ENCODE measurements at places on chromosomes 6 and 20.

DNA sequence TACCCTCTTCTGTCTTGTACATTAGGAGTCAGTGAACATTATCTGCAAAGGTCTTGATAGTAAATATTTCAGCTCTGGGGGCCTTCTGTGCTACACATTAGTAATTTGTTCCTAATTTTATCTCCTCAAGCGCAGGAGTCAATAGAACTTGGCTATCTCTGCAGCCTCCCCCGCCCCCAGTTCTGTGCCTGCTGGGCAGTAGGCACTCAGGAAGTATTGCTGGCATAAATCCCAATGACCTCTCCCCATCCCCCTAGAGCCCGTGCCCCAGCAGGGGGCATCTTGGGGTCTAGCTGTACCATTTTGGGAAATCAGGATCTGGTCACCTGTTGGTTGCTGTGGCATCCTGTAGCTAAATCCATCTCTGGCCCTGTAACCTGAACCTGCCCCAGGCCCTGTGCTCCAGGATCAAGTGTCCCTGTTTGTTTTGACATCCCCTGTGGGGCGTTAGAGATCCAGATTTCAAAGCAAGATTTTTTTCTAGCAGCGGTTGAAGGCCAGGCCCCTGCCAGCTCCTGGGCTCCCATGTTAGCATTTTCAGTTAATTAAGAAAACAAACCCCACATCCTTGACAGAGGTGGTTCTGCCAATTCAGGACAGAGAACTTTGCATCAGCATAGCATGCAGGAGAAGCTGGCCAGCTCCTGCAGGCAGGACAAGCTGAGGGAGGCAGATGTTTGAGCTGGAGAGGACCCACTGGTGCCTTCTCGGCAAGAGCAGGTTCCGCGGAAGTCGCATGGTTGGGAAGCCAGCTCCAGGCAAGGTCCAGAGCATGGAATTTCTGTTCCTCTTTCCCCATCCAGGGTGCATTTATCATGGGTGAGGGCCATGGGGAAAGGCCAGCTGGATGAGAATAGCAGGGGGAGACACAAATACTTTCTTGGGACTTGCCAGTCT is 32.1 kb downstream of the DAAM2 start:
- DNase-seq = no peak

GRCh38 chr6:156068881-156069280 is 613.2 kb upstream of the NOX3 start:
- no peak for DNase-seq

DNA sequence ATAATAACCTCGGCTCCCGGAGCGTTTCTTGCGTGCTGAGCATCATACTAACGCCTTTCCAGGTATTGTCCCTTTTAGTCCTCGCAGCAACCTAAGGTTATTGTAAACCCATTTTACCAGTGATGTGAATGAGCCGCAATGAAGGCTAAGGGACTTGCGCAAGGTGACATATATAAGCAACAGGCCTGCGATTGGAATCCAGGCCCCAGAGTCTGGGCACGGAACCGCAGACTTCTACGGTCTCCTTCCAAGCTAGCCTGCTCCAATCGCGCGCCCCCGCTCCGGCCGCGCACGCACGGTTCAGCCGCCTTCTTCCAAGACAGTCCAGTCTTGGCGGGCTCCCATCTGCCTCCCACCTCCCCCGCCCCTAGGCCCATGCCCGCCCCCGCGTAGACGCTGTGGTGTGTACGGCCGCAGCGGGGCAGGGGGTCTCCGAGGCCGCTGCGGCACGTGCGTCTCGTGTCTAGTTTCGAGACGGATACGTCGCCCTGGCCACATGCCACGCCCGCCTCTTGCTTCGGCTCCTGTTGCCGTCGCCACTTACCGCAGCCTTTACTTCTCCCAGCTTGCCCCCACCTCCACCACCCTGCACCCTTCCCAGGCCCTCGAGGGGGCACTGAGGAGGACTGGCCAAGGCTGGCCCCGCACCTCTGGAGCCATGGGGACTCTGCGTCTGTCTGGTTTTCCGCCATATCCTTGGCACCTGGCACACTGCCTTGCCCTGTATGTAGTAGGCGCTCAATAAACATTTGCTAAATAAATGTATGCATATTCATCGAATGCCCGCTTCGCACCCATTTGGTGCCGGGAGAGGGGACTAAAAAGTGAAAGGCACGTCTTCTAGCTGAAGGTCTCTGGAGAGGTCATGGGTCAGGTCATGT is 855 bp upstream of the GFOD1 start:
- DNase-seq = peak; percentile 13

GRCh38 chr6:34696189-34696738 is 303 bp downstream of the ILRUN start:
- no peak for DNase-seq

DNA sequence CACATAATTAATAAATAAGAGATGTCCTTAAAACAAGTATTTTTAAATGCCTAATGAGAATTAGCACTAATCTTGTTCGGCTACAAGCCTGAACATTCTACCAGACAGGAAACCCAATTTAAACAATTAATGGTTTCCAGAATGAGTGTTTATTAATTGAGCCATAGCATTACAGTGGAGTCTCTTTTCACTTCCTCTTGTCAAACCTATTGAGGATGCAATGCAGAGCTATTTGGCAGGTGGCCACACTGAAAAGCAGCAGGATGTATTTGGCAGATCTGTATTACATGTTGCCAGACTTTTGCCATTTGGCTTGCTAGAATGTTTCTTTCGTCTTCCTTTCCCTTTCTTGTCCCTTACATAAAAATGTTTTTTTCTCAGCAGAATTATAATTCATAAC is 475.2 kb upstream of the MARCKS start:
- DNase-seq = no peak

GRCh38 chr20:57769756-57770155 is 59.9 kb upstream of the PMEPA1 start:
- DNase-seq = no peak

- DNase-seq = no peak
Measured at GRCh38 chr20:15700147-15700765, 873.0 kb downstream of the KIF16B start.

GRCh38 chr6:137259349-137259748 is 40.2 kb upstream of the IFNGR1 start:
- DNase-seq = no peak

DNA sequence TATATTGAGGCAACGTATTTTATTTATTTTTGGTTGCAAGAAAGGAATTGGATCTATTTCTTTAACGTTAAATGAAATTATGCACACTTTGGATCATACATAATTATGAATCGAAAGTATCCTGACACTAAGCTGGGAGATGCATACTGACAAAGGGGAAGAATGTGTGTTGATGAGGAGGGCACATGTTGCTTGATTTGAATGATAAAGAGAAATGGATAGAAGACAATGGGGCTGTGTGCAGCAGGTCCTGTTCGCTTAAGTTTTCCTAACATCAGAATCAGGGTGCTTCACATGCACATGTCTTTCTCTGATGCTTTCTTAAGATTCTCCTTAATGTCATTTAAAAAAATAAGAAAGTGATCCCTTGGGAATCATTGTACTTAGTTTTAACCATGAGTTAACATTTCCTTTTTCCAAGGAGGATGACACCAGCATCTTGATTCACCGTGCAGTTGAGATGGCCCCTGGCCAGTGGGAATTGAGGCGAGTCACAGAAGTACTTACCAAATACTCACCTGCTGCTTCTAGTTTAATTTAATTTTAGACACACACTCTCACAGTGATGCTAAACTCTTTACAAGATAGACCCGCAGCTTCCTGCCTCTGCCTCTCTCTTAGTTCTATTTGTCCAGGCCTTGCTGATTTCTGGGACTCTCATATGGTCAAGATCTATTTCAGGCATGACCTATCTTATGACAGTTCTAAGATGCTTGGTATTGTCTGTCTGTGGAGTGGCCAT is 116.5 kb downstream of the CLIC5 start:
- no peak for DNase-seq

DNA sequence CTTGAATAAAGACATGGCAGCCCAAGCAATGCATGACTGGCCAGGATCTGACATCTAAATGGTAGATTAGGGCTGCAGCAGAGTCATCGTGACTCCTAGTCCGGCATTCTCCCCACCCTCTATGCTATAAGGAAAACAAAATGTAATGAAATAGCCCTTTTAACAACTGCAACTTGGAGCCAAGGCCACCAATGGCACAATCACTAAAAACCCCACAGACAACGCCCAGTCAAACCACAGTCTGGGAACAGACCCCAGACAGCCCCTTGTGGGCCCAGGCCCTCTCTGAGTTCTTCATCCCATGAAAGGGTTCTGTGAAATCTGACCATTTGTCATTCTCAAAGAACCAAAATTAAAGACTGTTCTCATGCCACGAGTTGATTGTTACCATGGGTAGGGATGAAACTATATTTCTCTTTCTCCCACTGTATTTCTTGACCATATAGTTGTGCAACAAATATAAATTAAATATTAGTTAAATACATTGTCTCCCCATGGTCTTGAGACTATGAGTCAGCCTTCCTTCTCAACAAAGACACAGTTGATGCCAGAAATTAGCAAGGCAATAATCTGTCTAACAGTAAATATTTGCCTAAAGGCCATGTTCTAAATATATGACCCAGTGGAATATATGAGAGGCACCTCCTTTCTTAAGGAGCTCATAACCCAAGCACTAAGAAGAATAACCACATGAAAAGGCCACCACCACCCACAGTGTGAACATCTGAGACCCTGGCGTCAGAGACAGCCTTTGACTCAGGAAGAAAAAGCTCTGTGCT is 85.6 kb upstream of the SSTR4 start:
- DNase-seq = no peak

GRCh38 chr20:38957235-38957876 is 4.8 kb upstream of the DHX35 start:
- DNase-seq = no peak

GRCh38 chr6:37761554-37762271 is 57.8 kb upstream of the ZFAND3 start:
- no peak for DNase-seq

DNA sequence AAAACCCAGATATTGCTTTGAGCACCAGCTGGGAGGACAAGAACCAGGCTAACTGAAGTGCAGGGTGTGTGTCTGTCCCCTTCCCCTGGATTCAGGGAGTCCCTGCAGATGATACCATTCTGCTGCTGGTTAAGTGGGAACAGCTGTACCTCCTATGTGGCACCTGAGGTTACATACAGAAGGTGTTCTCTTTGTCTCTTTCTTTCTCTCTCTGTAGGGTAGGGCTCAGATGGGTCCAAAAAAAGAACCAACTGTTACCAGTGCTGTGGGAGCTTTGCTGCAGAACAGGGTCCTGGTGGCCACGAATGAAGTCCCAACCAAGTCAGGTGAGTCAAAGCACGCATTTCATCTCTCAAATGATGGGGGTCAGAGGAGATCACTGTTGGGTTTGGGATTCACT is 38.6 kb downstream of the ZC2HC1B start:
- no peak for DNase-seq

GRCh38 chr6:147384029-147384428 is 124.5 kb upstream of the SAMD5 start:
- DNase-seq = no peak

- no peak for DNase-seq
Measured at GRCh38 chr6:108621117-108621516, 60.4 kb downstream of the FOXO3 start.

- DNase-seq = no peak
Measured at GRCh38 chr6:107712665-107713551, 111.2 kb downstream of the SCML4 start.

DNA sequence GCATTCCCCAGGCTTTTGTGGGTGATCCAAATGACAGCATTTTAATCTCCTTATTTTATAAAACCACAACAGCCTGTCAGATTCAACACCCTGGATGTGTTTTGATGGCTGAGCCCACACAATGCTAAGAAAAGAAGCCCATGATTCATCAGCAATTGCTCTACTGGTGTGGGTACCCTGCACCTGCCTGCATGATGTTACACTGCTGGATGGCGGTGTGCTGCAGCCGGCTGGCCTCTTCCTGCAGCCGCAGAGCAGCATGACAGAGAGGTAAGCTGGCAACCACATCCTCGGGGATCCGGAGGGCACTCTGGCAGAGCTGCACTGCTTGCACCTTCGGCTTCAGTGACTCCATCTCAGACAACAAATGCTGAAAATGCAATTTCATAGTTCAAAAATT is 327.5 kb downstream of the SYNE1 start:
- peak; percentile 42 for DNase-seq

- no peak for DNase-seq
Measured at GRCh38 chr20:25223179-25223661, 24.7 kb upstream of the PYGB start.

- no peak for DNase-seq
Measured at GRCh38 chr20:34527016-34527415, 10.8 kb downstream of the DYNLRB1 start.

- DNase-seq = no peak
Measured at GRCh38 chr6:157244175-157244574, 79.1 kb downstream of the TMEM242 start.

DNA sequence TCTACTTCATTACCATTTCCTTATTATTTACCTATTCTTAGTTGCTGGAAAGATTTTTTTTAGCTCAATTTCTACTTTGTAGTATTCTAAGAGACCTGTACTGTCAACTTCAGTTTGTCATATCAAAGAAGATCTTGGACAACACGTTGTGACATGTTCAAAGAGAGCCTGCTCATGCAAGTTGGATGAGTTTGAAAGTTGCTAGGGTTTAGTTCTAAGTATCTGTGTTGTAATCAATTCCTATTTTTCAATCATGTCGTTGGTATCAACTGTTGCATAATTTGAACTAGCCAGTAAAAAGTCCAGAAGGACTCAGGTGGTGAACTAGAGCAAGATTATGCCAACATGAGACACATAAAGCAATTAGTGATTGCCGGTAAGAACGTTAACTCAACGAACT is 30.2 kb downstream of the PKIB start:
- DNase-seq = no peak

DNA sequence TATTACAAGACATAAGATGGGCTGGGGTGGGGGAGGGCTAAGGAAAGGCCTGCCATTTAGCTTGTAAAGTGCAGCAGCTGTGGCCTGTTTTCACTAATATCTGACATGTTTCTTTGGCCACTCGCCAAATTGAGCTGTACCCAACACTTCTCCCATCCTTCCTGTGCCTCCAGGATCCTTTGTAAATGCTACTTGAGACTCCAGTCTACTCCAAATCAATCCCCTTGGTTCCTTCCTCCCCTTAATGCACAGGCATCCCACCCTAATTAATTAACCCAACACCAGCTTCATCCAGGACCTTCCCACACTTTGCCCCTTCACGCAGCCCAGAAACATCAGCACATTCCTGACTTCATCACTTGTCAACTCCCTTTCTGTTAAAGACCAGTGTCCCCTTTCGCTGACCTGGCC is 55.0 kb upstream of the TCF21 start:
- no peak for DNase-seq

DNA sequence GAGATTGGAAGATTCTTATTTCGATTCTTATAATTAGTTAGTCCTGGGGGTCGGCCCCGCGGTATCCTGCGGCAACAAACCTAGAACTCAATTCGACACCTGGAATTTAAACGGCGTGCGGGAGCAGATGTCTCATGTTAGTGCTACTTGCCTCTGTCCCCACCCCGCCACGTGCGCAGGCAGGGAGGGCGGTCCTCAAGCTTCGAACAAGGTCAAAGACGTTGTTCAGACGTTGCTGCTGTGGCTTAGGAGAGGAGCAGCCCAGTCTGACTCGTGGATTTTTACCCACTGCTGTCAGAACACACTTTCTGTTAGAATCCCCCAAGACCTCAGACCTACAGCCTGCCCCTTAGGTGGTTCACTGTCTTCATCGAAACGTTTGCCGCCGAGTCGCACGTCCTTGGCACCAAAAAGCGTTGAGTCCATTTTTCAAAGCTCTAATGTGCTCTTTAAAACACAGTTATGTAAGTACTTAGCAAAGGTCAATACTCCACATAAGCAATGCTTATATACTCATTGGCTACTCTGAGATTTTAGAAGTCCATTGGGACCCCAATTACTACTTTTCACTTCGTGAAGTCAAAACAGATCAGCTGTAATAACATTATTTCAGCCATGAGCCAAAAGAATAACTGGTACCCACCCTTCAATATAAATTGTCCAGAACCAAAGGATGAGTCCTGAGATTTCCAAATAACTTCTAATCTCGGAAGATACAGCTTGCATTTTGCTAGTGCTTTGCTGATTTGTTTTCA is 2.7 kb upstream of the C6orf62 start:
- DNase-seq = no peak

Data from stimulated activated CD4-positive, alpha-beta T cell treated with anti-CD3 and anti-CD28 coated beads, Interleukin-1b, Interleukin-23, amount 100 ng/mL, for 4 hours (primary cell).